Stimulated activated CD4-positive, alpha-beta T cell treated with anti-CD3 and anti-CD28 coated beads, TNF-alpha, amount 100 ng/mL, for 1 hour (primary cell): ENCODE measurements at places on chromosomes 4 and X.

- no peak for DNase-seq
Observed at GRCh38 chr4:102259702-102260101, 85.6 kb downstream of the SLC39A8 start.

DNA sequence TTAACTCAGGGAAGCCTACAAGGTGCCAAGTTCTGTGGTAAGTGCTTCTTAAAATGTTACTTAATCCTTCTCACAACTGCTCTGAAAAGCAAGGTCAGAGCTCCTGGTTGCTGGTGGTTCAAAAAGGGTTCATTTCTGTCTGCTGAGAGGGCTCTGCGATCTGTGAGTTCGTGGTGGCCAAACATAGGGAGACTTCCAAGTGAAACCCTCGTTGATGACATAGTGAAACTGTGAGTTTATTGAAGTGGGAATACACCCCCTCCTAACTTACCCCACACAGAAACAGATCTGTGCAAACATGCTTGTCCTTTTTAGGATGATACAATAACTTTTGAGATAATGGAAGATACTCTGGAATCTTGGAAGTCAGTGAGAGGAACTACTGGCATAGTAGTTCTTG lies 164.8 kb upstream of the PGRMC2 start:
- no peak for DNase-seq

- DNase-seq = no peak
Observed at GRCh38 chr4:67779631-67780030, 25.4 kb upstream of the GNRHR start.

- DNase-seq = no peak
Observed at GRCh38 chr4:166421556-166422156, 548.6 kb downstream of the TLL1 start.

DNA sequence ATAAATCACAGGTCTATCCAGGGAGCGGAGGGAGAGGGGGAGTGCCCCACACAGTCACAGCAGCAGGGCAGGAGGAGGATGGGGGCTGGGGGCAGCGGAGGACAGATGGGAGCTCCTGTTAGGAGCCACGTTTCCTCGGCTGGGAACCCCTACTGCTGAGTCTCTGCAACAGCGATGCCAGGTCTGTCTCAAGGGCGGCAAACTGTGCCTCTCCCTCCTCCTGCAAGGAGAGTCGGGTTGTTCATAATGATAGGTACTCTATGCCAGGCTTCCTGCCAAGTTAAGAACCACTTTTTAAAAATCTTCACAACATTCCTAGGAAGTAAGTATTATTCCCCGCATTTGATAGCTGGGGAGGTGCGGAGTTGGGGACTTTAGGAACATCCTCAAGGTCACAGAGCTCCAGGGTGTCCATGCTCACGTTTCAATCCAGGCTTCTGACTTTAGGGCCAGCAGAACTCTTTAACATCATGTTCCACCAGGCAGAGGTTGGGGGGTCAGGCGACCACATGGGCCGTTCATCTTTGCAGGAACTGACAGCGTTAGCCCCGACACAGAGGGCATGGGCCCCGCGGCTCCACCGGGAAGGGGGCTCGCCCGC lies 98.3 kb upstream of the MAML3 start:
- no peak for DNase-seq

GRCh38 chr4:169615467-169616106 lies 3.2 kb upstream of the NEK1 start:
- DNase-seq = no peak

DNA sequence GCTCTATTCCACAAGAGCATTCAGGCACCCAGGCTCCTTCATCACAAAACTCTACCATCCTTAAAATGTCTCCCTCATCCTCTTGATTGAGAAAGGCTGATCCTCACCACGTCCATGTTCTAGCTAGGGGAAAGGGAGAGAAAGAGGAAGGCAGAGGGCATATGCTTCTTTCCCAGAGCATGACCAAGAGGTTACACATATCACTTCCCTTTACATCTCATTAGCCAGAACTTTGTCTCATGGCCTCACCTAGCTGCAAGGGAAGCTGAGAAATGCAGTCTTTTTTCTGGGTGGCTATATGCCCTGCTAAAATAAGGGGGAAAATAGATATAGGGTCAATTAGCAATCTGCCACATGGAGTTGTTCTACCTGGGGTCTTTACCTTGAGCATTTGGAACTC lies 42.7 kb downstream of the LONRF3 start:
- DNase-seq = no peak
